Fibroblast of skin of back (primary cell): ENCODE measurements at places on chromosomes 5 and 9.

GRCh38 chr5:75351139-75351926, 14.3 kb downstream of the HMGCR start:
- DNase-seq, result no peak

DNA sequence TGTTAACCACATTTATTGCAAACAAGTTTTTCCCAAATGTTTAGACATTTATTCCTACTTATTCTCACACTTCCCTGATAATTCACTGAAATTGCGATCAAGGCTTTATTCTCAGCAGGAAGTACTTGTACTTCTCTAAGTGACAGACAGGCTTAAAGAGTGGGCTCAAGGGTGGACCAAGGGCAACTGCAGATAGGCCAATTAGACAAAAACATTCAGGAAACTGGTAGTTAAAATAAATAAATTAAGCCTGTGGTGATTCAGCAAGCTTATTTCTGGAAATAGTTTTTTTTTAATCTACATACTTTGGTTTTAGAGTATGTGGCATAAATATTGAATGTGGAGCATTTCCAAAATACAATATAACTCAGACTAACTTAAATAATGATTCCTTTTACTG, 136.1 kb downstream of the UGCG start:
- peak; percentile 84 for DNase-seq

GRCh38 chr9:16371306-16371705, 499.2 kb downstream of the BNC2 start:
- DNase-seq, result no peak

DNA sequence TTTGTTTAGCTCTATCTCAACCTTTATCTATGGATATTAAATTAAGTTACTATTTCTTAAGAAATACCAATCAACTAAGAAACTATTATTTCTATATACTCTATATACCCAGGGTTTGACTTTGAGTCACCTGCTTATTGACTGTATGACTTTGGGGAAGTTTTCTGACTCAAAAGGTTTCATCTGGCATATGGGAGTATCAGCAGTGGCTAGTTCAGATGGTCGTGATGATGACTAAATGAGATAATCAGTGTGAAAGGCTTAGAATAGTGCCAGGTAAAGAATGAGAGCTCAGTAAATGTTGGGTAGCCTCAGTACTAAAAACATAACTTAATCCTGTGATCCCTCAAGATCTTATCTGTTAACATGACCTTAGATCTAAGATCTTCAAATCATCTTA, 179.7 kb upstream of the ISL1 start:
- no peak for DNase-seq

DNA sequence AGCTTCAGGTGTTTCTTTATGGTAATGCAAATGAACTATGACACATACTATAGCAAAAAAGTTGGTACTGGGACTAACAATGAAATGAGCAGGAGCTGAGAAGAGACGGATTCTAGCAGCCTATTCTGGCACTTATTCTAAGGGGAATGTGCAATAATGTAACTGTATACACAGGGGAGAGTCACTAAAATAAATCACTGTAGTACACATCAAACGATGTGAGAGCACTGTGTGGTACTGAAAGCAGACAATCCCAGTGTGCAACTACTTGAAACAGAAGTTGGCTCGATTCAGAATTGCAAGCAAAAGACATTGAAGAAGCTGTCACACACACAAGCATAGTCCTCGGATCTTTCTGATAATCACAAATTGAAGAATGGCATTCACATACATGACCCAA, 1713.0 kb upstream of the CDH9 start:
- no peak for DNase-seq

DNA sequence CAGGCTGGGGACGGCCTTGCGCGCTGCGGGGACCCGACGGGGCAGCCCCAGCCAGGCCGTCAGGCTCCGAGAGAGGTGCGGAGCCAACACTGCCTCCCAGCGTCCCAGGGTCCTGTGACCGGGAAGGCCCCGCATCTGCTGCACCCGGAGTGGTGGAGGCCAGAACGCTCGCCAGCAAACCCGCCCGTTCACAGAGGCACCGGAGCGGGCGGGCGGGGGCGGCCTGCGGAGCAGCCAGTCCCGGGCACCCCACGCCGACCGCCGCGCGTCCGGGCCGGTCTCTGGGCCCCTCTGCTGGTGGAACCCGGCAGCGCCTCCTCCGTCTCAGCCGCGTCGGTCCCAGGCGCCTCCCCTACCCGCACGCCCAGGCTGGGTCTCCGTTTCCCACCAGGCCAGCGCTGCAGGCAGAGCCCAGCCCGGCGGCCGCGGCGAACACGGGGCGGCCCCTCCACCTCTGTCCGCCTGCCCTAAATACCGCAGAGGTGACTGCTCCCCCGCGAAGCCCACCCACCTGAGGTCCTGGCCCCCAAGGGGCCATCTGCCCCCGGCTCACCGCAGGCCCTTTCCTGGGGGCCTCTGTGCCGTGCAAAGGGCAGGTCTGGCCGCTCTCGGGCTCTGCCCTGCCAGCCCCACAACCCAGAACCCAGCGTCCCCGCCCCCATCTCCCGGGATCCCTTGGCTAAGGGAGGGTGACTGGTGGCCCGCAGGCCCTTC, 15.9 kb downstream of the EXD3 start:
- peak; percentile 51 for DNase-seq

DNA sequence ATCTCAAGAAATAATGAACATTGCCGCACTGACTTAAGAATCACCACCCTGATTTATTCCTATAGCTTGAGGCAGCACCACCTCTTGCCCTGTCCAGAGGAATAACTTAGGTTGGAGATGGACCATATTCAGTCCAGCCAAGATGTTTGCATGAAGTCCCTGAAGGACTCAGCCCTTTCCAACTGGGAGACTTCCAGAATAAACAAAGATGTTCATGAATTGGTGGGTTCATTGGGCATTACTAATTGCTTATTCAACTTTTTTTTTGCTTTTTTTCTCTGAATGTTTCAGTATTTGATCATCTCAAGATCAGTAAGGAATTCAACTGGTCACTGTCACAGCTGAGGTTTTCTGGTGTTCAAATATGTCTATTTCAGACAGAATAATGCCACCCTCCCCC, 470.6 kb downstream of the CCDC171 start:
- DNase-seq, result peak; percentile 98

DNA sequence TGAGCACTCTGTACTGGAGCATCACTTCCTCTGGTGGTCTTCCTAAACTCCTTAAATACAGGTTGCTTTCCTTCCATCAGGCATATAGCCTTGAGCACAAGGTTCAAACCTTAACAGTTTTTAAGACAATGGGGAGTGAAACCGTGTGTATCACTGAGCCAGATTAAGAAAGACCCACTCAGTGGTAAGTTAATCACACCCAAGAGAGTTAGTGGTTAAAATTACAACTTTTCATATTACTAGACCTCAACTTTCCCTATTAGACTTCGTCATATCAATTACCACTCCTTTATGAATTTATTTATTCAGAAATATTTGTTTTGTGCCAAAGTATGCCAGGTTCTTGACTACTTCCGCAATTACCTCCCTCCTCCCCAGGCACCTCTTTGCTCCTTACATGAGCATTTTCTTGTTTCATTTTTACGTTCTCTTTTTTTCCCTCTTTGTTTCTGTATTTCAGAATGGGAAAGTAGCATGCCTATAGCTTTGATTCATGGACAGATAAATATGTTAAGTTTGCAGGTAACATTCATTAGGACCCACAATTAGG, 351.0 kb downstream of the KIAA0825 start:
- no peak for DNase-seq

- no peak for DNase-seq
Measured at GRCh38 chr5:180815293-180815917, 12.8 kb upstream of the MGAT1 start.
